CD4-positive, CD25-positive, alpha-beta regulatory T cell (primary cell): ENCODE measurements at places on chromosomes 7 and 10. TPM values are rescaled to one million over a fixed set of nuclear protein-coding genes. Genes with fewer than 3 reads are reported as not detected.

PSD gene
- polyA plus RNA-seq: 1.7 TPM

MAP3K8 gene
- polyA plus RNA-seq: 0.69 TPM

HOXA3 gene
- not detected for polyA plus RNA-seq

GNGT1 gene
- not detected for polyA plus RNA-seq

DNA sequence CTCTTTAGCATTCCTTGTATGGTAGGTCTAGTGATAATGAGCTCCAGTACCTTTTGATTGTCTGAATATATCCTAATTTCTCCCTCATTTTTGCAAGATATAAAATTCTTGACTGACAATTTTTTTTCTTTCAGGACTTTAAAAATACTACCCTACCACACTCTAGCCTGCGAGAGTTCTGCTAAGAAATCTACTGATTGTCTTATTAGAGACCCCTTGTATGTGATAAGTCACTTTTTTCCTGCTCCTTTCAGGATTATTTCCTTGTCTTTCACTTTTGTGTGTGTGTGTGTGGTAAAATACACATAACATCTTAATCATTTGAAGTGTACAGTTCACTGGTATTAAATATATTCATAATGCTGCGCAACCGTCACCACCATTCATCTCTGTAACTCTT lies 68.7 kb upstream of the PPP1R9A start:
- DNase-seq: no peak

GRCh38 chr7:92934096-92934495 lies 97.7 kb upstream of the CDK6 start:
- no peak for DNase-seq

GRCh38 chr7:114942446-114943175 lies 20.7 kb downstream of the MDFIC start:
- no peak for DNase-seq

- DNase-seq: no peak
Measured at GRCh38 chr7:149664666-149665065, 108.7 kb downstream of the ZNF467 start.

DNA sequence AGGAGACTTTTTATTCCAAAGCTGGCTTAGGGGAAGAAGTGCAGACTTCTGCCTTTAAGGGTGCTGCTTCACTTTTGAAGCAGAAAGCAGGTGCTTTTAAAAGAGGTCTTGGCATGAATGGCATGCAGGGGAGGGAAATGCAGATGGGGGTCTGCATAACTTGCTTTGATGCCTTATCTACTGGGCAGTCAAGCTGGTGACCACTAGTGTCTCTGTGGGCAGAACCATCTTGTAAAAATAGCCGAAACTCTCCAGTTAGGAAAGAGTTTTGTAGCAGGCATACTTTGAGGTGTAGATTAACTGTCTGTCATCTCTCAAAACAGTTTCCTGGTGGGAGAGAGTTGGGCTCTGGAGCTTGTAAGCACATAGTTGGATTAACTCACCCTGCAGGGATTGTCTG lies 9.9 kb upstream of the CTNNA3 start:
- DNase-seq: no peak

DNA sequence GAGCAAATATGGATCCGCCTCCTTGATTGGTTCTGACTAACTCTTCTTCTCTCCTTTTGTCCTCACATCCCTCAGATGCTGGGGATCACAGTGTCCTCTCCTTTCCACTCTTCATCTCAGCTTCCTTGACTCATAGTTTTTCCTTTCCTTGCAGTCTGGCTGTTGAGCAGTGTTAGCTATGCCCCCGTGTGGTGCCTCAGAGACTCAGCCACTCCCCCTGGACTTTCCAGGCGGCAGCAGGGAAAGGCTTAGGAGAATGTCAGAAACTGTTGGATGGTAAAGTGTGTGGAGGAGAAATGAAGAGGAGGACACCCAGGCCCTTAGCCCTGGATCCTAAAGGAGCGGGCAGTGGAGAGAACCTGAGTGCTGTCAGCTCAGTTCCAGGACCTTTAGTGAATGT lies 267.5 kb downstream of the CELF2 start:
- no peak for DNase-seq

DNA sequence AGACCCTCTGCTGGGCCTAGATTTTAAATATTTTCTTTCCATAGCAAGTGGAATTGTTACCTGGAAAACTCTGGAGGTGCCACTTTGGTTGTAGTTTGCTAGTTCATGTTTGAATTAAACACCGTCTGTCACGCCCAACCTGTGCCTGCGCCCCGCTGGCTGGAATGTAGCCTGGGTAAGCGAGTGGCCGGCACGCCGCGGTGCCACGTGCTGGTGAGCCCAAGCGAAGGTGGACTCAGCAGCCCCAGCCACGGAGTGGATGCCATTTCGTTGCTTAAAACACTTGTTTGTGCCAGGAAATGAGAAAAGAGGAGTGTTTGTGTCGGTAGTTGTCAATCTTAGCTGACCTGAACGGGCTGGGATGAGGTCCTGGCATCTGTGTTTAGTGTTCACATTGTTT lies 2.7 kb downstream of the GET4 start:
- DNase-seq: no peak

GRCh38 chr7:101172854-101173751 lies 7.0 kb downstream of the NAT16 start:
- DNase-seq: no peak

DNA sequence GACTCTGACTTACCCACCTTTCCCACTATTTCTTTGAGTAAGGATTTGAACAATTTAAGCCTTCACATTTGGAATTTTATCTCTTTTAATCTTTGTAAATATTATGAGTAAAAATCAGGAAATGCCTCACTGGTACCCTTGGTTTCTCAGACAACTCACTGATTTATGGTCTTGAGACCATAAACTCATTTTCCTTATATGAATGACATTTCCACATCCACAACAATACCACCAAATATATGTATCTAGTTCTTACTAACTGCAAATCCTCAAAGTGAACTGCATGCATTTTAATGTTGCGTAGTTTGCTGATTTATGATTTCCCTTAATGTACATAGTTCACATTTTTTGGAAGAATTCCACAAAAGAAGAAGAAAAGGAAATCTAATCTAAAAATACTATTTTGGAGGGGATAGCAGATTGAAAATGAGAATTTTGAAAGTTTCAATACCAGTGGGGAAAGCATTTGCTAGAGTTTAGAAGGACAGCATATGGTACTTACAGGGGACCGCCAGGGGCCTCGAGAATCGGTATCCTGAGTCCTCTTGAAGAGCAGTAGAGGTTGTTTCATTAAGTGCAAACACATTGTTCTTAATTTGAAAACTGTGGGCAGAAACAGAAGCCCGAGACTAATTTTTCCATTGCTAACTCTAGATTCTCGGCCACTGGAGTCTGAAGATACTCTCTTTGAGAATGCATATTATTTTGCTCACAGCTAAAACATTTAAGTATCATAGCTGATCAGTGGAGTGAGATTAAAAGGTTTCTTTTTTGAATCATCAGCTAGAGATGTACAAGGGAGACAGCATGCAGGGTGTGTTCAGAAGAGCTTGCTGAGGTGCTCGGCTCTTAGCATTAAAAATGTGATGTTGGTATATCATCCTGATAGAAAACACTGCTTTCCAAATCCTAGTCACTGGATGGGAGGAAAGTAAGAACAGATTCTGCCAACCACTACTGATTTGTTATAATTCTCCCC lies 964.0 kb downstream of the GATA3 start:
- no peak for DNase-seq

DNA sequence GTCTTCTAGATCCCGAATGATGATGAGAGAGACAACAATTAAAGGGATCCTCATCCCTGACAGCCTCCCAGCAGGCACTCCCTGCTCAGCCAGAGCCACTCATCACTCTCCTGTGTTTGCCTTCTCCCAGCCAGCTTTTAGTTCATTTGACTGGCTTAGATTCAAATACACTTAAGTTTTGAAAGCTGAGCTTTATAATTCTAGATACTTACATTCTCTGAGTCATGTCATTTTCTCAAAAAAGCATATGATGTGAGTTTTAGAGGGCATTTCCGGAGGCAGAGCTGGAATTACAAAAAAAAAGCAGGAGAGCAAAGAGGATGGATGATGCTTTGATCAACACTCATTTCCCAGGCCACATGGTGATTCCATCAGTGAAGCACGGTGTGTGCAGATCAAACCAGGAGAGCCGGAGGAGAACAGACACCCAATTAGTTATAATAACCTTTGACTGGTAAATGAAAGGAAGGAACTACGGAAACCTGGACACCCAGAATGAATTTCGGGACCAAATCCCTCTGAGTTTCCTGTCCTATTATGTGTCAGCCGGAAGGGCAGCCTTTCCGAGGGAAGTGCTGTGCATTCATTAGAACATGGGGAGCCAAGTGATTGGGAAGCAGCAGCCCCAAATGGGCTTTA lies 81.5 kb upstream of the HPS1 start:
- no peak for DNase-seq

DNA sequence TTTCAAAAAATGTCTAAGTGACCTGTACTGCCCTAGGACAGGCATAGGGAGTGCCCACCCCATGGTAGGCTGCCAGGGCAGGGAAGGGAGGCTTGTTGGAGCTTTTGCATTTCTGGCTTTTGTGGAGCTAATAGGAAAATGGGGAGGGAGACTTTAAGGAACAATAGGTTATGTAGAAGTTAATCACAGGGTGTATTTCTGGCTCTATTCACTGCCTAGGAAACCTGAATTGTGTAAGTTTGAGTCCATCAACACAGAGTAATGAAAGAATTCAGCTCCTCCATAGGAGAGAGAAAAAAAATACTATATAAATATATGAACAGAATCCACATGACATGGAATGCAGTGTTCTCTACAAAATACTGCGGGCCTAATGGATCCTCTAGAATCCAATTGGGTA lies 661.5 kb downstream of the KCNMA1 start:
- no peak for DNase-seq

GRCh38 chr10:64010711-64011110 lies 489.5 kb downstream of the REEP3 start:
- no peak for DNase-seq

DNA sequence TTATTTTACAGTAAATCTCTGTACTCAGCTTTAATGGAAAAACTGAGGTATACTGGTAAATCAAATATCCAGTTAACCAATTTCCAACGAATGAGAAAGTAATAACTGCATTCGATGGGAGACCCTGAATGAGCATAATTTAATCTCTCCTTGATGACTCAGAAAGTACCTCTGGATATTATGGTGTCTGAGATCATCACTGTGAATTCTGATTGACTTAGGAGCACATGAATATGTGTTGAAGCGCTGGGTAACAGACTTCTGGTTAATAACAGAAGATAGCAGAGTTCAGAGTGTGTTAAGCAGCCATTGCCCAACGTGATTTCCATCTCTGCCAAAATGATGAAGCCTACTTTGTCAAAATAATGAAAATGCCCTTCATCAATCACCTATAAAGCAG lies 116.6 kb downstream of the NRP1 start:
- no peak for DNase-seq
